ENCODE measurements at places on chromosomes 7 and 10.

DNA sequence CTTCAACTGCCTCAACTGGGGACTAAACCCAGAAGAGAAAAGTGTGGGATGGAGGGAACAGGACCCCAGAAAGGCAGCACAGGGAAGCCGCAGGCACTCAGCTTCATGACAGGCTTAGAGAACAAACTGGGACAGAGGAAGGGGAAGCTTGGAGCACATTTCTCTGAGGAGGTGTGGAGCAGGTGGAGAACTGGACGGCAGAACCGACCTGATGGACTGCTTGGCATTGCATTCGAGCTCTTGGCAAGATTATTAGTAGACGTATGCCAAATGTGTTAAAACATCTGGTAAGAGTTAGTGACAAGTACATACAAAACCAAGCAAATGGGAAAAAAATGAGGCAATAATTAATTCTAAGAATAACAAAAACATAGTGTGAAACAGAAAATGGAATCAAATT, 335.7 kb downstream of the SFMBT2 start:
- DNase-seq, result no peak

DNA sequence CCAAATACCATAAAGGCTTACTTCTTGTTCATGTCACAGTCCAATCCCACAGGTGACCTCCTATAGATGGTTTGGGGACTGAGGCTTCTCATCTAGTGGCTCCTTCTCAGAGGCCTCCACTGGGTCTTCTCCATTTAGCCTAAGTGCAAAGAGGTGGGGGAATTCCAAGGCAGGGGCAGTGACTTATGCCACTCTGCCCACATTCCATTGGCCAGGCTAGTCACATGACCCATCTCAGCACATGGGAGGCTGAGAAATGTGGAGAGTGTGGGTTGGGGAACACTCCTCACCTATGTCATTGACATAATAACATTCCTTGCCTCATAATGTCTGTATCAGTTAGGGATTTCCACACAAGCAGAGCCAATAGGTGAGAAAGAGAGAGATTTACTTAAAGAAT, 104.3 kb upstream of the PLXNA4 start:
- DNase-seq, result no peak

GRCh38 chr10:35040760-35041501, 49.2 kb downstream of the CUL2 start:
- DNase-seq, result no peak

DNA sequence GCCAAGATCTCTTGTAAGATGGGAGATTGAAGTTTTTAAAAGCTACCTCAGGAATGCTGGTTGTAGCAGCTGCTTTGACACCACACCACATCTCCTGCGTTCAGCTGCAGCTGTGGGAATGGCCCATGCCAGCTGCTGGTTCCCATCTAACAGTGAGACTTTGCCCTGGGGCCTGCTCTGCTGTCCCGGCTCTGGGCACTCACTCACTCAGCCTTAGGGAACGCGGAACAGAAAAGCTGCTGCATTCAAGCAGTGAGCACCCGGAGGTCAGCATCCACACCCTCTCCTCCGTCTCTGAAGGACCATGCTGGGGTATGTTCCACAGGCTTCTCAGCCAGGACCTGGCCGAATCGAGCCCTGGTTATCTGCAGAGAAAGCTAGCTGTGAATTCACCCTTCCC, 197.1 kb upstream of the CXCL12 start:
- no peak for DNase-seq

DNA sequence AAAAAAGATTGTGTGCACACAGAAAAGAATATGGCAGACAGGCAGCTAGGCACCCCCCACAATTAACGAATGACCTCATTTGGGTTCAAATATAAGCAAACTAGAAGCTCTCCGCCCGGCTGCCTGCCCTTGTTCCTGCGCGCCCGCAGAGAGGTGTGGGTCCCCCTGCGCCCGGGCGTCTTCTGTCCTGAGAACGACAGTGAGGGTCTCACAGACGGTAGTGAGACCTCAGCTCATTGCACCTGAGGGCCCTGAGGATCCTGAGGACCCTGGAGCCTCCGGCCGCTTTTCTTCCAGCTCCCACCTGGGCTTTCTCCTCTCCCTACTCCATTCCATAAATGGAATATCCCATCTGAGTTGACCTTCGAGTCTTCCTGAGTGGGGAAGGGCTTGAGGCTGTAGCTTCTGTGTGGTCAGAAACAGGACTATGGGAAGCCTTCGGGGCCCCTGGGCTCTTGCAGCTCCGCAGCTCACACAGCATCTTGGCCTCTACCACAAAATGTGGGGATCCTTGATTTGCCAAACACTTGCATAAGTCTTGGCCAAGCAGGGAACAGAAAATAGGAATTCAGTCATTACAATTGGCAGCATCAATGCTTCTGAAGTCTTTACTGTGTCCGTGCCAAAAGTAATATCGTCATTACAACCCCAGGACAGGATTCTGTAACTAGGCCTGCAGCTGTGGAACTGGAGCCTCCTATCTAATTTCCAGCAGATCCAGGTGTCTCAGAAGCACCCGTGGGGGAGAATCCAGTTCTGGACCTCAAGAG, 43.8 kb downstream of the JAKMIP3 start:
- DNase-seq, result no peak

DNA sequence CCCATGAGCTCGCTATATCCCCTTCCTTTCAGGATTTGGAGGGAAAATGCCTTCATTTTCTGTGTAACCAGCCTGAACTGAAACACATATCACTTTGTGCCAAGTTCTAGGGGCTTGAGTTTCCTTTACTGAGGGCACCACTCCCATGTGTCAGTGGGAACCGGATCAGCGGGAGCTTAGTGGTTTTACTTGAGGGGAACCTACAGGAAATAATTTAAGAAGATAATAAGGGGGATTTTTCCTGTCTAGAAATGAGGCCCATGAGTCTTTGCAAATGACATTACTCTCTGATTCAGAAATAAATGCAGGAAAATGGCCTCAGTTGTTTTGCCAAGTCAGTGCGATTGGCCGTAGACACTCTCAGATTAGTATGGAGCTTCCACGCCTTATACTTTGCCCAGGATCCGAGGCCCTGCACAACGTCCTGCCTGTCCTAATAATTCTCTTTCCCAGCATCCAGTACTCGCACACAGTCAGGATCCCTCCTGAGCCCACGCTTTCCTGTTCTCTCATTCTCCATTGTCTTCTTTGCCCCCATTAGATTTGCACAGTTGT, 86.4 kb upstream of the LYZL1 start:
- no peak for DNase-seq

- no peak for DNase-seq
These were observed 605.4 kb downstream of the INHBA start for GRCh38 chr7:41097501-41097900.

DNA sequence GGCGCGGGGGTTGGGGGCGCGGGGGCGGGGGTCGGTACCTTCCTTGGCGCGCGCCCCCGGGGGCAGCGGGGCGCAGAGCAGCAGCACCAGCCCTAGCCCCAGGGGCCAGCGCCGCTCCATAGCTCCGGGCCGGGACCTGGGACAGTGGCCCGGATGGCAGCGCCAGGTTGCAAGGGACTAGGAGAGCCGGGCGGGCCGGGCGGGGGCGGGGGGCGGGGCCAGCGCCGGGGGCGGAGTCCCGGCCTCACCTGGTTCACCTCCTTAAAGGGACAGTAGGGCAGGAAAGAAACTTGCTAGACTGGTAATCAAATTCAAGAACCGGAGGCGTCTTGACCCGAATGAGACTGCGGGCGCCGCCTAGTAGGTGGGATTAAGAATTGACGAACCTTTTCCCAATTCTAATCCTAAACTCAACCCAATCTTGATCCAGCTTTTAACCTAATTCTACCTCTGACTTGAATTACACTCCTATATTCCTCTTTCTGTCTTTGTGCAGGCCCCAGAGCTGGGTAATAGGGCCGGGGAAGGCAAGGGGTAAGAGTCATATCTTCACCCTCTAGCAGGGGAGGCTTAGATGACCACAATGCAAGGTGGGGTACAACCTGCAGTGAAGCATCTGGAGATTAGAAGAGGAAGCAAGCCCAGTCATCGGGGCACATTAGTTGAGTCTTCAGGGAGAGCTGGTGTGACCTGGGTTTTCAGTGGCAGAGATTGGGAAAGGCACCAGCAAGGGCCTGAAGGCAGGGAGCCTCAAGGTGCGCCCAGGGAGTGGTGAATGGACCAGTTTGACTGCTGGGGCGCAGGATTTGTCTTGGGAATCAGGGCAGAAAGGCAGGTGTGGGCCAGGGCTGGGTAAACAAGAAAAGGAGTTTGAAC, at the start of gene EPHA1:
Gene EPHA1, minus strand, starts transcription at position 171 of the 876 bp plus-strand sequence. Its CDS starts 51 bp downstream, at position 120.
- no peak for DNase-seq

DNA sequence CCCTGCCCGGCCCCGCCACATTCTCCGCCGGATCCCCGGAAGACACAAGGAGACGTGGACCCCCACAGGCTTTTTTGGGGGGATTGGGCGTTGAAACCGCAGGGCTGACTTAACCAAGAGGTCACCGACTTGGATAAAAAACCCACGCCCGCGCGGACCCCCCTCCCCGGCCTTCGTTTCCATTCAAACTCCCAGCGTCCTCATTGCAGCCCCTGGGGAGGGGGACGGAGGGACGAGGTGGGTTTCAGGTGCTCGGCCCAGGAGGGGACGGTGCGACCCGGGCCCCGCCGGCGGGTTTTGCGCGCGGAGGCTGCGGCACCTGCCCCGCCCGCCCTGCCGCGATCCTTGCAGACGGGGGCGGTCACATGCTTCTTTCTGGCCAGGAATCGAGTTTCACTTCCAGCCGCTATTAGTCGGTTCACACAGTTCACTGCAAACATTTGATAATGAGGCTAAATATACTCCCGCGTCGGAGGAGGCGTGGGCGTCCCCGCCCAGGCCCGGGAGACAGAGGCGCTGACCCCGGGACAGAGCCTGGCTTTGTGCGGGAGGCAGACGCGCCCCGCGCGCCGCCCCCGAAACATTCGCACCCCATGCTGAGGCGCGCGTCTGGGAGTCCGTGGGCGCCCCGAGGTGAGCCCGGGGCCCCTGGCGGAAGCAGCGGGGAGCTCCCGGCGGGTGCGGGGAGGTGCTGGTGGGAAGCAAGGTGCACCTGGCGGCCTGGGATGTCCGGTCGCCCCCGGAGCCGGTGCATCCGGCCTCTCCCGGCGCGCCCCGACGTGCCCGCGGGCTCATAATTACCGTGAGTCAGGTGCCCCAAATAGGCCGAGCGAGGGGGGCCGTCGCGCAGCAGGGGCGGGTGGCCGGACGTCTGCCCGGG, 2.7 kb upstream of the PDGFA start:
- DNase-seq, result peak; percentile 57

GRCh38 chr10:15783941-15784636, 64.4 kb upstream of the ITGA8 start:
- DNase-seq, result no peak

GRCh38 chr10:91621483-91622113, 11.3 kb downstream of the PPP1R3C start:
- DNase-seq, result no peak

DNA sequence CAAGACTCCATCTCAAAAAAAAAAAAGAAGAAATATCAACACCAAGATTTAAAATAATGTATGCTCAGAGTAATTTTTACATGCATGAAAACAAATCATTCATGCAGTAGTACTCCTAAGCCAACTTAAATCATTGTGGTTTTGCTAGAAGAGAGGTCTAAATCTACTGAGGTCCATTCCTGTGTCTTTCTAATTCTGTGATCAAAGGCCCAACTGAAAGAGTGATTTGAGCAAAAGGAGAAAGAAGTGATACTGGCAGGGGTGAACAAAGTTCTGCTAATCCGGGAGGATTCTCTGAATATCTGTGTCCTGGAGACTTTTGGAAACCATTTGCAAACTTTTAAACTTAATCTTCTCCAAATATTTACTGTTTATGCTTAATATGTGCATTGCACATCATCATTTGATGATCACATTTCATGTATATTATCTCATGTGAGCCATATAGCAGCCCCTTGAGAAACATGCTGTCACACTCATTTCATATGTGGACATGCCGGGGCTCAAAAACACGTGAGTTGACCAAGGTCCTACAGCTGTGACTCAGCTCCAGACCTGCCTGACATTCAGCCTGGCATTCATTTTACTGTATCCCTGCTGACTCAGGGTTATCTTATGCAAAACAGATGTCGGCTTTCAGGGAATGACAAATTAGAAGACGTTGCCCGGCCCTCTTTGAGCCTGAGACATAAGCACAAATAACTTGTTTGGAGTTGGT, 76.4 kb downstream of the FAM107B start:
- no peak for DNase-seq

Data from SW 1271 (cell line).